ENCODE measurements at places on chromosomes 5 and 9.

GRCh38 chr9:130498298-130498917, 53.6 kb downstream of the ASS1 start:
- DNase-seq: no peak

- DNase-seq: no peak
Observed at GRCh38 chr9:127612939-127613582, 984 bp downstream of the STXBP1 start.

DNA sequence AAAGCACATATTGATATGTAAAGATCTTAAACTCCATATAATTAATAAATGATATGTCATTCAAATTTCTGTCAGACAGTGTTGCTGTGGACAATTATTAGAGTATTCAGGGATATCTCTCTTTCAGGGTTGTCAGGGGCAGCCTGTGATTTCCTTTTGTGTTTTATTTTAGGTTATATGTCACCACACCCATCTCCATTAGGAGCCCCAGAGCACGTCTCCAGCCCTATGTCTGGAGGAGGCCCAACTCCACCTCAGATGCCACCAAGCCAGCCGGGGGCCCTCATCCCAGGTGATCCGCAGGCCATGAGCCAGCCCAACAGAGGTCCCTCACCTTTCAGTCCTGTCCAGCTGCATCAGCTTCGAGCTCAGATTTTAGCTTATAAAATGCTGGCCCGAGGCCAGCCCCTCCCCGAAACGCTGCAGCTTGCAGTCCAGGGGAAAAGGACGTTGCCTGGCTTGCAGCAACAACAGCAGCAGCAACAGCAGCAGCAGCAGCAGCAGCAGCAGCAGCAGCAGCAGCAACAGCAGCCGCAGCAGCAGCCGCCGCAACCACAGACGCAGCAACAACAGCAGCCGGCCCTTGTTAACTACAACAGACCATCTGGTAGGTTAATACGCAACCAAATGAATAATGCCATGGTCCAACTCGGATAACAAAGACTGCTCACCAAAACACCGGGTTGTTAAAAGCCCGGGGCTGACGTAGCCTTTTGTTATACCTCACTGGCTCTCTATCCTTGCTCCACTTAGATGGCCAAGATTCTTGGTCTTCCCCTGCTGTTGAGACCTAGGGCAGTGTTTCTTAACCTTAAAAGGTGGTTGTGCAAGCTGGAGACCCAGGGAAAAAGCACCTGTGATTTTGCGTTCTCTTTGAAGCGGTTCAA, 24.4 kb downstream of the SMARCA2 start:
- DNase-seq: no peak

- DNase-seq: no peak
Observed at GRCh38 chr5:67880511-67880805, 335.1 kb upstream of the PIK3R1 start.

GRCh38 chr5:80503641-80504040, 15.7 kb downstream of the FAM151B start:
- peak; percentile 19 for DNase-seq

DNA sequence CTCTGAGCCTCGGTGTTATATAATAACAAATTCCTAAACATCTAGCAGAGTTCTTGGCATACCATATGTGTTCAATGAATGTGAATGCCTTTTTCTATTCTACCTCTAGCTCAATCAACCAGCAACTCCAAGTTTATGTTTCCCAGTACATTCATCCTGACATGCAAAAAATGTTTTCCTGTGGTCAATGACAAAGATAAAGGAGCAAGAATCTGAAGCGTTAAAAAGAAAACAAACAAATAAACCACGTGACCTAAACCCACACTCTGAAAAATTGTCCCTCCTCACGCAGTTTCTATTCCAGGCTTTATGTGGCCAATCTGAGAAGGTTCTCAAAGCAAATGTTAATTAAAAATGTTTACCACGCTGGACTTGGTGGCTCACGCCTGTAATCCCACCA, 18.0 kb downstream of the KLF4 start:
- no peak for DNase-seq

DNA sequence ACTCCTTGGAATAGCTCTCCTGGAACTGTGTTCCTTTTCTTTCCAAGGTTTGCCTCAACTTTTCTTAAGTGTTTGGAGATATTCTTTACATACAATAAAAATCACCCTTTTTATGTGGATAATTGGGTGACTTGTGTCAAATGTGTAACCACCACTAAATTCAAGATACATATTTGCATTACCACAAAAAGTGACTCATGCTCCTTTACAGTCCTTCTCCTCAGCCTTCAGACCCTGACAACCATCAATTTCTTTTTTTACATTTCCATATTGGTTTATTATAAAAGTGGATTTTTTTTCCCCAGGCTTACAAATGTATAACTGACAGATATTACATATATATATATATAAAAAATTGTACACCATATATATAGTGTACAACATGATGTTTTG, 372.0 kb upstream of the KCNN2 start:
- DNase-seq: no peak

DNA sequence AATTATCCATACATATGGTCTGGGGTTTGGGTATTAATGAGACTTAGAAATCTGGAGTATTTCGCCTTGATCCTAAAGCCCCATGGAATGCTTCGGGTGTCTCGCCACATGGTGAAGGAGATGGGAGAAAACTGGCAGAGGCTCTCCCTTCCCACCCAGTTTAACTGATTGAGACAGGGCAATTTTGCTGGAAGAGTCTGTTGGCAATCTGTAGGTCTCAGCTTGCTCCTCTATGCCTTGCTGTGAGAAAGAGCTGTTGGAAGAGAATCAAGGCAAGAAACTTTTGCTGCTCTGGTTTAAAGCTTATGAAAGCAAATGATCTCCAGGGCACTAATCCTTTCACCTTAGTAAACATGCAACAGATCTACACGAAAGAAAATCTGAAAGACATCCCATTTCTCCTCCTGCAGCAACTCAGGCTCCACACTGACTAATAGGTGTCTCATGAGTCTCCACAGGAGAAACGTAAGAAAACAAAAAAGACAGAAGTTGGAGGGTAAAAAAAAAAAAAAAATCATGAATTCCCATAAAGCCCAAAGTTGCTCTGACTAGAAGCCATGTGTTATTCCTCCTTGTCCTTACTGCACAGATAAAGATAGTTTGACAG, 369.9 kb downstream of the EFNA5 start:
- no peak for DNase-seq

GRCh38 chr9:13688990-13689600, 409.6 kb upstream of the MPDZ start:
- DNase-seq: no peak

DNA sequence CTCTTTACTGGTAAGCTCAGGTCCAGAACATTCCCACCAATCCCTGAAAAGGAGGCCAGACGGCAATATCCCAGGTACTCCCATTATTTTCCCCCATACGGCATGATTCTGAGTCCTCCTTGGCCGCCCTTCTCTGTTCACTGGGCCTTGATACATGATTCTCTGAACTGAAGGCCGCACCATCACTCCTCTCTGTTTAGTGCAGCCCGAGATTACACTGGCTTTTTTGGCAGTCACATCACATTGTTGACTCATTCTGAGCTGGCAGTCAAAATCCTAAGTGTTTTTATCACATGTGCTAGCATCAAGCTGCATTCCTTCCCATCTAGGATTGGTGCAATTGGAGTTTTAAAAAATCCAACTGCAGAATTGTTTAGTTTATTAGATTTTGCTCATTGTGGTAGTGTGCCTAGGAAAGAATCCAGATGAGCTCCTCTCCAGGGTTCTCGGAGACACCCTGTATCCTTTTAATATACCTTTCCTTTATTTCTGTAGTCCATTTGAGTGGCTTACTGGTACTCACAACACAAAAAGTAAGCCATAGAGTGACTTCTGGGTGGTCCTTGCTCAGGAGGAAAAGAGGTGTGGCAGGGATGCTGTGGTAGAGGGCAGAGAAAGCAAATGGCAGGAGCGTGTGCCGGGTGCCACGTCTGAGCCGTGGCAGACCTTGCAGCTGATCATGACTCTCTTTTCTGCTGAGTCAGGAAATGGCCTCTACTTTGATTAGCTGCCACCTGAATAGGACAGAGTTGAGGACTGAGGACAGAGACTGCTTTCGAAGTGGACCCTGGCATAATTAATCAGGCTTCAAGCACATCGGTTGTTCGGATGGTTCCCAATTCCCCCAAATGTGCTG, 121.1 kb upstream of the IL12B start:
- no peak for DNase-seq

- no peak for DNase-seq
Observed at GRCh38 chr9:27394154-27394825, 97.3 kb upstream of the EQTN start.

- DNase-seq: no peak
Observed at GRCh38 chr9:17963498-17963897, 384.6 kb downstream of the SH3GL2 start.

All from CD4-positive, alpha-beta T cell treated with Interleukin-15 for 1 hour (primary cell).